GM13977 (cell line): ENCODE measurements at places on chromosomes 6 and 20.

GRCh38 chr6:23989885-23990533 is 136.0 kb upstream of the NRSN1 start:
- DNase-seq: no peak

- no peak for DNase-seq
These were observed 94.1 kb downstream of the LRRC1 start for GRCh38 chr6:53888931-53889330.

GRCh38 chr6:106608080-106608668 is 21.1 kb downstream of the RTN4IP1 start:
- DNase-seq: peak; percentile 45

- peak; percentile 44 for DNase-seq
These were observed 71.4 kb upstream of the PBOV1 start for GRCh38 chr6:138289739-138290138.

DNA sequence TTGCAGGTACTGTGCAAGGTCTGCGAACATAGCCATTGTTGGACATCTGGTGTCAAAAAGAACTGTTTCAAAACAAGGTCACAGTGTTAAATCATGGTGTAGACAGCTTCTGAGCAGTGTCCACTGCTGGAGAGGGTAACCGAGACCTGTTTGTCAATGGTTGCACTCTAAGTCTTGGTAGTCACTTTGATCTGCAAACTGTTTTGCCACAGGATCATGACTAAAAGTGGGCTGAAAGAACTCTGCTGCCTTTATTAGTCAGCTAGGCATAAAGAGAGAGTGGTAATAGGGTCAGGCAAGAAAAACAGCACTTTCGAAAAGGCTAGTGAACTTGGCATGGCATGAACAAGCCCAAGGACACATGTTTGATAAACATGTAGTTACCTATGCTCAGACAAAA is 552.3 kb upstream of the CITED2 start:
- DNase-seq: no peak
